ENCODE measurements at places on chromosomes 2 and 18.

GRCh38 chr2:201358684-201359083 lies 1.5 kb upstream of the FLACC1 start:
- no peak for DNase-seq

- DNase-seq, result no peak
These were observed 137.3 kb upstream of the GLI2 start for GRCh38 chr2:120598416-120598815.

DNA sequence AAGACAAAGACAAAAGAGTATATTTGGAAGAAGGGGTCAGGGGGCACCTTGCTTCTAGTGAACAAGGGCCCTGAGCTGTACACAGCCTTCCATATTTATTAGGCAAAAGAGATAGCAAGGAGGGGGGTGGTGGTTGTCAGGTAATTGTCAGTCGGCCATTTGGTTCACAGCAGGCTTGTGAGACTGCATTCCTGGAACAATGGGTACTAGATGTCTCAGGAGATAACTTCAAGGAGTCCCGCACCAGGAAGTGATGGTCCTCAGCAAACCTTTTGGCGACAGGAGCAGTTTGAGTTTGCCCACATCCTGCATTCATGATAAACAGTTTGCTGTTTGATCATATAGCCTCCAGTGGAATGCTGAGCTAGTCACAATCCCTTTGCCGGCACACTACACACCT lies 376.4 kb upstream of the RAB12 start:
- DNase-seq, result no peak

- no peak for DNase-seq
These were observed 297.4 kb downstream of the CALCRL start for GRCh38 chr2:187150670-187151069.

DNA sequence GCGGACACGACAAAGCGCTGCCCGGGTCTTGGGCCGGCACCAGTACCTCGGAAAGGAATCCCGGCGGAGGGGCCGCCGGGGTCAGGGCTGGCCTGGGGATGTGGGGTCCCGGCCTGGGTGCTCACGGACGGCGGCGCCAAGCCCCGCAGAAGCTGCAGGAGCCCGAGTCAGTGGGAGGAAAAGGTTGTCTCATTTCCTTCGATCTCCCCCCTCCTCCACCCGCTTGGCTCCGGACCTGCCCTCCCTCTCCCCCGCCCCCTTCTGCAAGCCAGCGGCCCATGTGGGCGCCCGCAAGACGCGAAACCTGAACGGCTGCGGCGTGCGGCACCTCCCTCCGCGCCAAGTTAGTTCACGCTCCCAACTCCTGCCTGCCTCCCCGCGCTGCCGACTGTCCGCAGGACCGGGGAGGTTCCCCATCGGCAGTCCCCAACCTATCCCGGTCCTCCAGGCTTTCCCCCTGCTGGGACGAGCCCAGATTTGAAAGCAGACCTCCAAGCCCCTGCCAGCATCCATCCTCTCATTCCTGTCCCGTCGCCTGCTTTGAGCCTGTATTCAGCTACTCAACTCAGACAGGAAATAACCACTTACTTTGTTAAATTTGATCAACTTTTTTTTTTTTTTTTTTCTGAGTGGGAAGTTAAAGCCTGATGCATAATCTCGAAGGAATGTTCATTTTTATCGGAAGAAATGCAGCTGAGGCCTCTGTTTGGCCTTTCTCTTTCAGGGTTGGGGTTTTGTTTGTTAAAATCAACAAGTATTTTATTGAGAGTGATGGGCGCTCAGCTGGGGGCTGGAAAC lies at the start of gene EVA1A:
EVA1A (minus strand) TSS at position 172 of the 798 bp plus-strand sequence. CDS start 42,799 bp downstream, outside the sequence.
- no peak for DNase-seq

DNA sequence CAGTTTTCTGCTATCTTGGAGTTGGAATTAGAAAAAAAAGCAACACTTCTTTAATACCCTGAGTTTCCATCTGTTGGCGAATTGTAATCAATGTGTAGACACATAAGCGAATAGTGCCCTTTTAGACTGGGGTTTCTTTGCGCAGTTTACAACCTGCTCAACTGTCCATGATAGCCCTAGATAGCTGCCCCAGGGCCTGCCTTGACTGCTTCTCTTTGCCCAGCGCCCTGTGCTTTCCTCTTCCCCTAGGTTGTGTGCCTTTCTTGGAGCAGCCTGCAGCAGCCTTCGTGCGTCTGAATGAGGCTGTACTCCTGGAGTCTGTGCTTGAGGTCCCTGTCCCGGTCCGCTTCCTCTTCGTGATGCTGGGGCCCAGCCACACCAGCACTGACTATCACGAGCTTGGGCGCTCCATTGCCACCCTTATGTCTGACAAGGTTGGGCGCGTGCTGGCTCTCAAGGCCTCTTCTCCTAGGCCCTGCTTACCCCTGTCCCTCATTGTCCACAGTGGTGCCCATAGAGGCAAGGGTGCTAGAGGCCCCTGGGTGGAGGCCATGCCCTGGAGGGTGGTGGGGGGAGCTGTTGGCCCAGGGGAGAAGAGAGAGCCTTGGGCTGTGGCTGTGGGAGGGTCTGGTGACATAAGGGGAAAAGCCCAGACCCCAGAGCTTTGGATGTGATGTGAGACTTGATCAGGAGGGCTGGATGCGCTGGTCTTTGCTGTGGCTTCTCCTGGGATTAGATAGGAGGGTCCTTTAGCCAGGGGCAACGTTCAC lies 6.9 kb downstream of the SLC4A3 start:
- no peak for DNase-seq

GRCh38 chr2:196487417-196487816 lies 152.1 kb upstream of the CCDC150 start:
- no peak for DNase-seq

DNA sequence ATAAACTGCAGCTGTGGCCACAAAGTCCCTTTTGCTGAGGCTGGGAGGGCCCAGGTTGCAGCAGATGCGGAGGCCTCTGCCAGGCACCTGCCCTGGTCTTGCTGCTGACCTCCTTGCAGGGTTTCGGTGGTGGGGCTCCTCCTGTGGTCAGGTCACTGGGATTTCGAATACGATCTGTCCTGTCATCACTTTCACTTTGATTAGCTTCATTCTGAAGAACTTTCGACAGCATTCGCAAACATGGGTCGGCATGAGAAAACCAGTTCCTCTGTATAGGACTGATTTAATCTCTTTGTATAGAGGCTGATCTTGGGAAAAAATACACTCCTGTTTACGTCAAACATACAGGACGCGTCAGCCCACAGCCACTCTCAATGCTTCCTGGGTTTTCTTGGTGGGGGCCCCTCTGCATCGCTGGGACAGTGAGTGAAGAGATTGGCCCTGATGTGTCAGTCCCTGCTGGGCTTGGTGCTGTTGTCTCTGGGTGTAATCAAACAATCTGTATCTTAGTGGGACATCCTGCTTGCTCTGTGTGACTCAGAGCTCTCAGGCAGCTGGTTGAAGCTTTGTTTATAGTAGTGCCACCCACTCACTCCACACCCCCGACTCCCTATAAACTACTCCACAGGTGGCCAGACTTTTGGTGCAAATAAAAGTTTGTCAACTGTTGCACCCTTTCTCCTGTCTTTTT lies 209.4 kb upstream of the CXCR4 start:
- DNase-seq, result no peak

DNA sequence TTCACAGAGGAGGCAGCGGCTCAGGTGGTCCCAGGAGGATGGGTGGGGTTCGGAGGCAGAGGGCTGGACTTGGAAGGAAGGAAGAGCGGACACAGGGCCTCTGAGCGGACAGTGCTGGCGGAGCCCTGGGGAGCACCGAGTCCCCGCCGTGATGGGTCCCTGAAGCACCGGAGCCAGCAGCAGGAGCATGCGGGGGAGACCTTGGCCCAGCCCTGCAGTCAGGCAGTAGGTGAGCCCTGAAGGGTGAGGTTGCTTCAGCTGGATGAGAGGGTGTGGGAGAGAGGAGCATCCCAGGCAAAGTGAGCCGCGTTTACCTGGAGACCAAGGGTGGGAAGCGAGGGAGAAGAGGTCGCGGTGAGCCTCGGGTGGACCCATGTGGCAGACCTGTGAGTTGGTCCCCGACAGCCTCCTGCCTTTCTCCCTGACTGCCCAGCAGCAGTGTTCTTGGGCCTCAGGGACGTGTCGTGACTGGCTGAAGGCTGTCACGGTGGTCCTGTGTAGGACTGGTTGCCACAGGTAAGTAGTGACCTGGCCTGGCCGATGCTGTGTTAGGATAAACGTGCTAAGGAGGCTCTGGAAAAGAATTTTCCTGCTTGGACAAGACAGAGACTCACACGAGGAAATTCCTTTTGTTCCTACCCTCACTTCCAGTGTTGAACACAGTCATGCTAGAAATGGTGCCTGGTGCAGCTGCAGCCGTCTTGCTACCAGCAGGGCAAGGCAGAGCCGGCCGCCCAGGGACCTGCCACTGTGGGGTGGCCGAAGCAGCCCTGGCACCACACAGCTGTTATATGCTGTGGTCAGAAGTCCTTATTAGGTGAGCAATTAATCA lies 73.0 kb downstream of the RRM2 start:
- no peak for DNase-seq

DNA sequence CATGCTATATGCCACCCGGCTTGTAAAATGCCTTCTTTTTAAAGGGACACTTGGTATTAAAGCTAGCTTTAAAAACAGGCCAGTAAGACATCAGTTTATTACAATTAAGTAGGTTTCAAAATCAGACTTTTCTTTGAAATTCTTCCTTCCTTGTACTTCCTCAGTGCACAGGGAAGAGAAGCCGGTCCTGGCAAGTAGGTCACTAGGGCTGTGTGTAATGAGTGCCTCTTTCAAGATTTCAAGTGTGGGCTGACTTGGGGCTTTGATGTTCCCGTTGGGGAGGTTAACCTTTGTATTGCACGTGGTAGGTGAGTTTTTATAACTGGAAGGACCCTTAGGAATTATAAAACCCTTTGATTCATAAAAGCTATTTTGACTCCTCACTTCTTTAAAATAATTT lies 566.4 kb upstream of the ID2 start:
- DNase-seq, result no peak

GRCh38 chr18:26181343-26181826 lies 44.9 kb upstream of the TAF4B start:
- DNase-seq, result no peak

GRCh38 chr2:188444106-188444835 lies 152.6 kb downstream of the GULP1 start:
- no peak for DNase-seq

DNA sequence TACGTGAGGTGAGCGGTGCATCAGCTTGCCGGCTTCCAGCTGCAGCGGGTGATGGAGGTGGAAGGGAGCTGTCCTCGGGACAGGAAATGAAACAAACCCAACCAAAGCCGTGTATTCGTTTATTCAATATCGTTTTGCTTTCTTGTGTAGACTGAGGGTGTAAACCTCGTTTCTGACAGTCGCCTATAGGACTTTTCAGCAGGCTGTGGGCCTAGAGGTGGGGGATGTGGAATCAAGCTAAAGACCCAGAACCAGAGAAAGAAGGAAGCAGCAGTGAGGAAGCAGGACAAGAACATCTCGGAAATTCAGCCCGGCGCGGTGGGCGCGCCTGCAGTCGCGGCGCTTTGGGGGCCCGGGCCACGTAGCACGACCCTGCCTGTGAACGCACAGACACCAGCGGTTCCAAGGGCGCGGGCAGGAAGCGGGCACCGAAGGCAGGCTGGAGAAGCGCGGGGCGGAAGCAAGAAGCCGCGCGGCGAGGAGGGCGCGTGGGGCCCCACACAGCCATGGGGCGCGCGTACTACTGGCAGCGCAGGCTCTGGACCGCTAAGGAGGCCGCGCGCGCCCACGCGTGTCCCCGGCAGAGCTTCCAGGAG lies 755 bp upstream of the ATP9B start:
- no peak for DNase-seq

DNA sequence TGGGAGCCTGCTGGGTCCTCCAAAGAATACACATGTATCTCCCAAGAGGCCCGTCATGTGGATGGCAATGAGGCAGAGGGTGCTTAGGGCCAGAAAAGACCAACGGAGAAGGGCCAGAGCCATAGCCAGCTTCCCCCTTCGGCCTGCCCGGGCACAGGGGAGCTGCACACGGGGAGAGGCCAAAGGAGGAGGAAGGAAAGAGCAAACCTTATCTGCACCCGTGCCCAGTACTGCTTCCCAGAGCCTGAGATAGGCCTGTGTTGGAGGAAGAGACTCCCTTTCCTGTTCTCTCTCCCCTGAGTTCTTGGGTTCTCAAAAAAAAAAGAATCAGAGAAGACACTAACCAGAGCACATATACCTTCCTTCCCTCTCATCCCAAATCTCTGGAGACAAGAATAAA lies 250.3 kb downstream of the ANAPC1 start:
- DNase-seq, result no peak

Data from DMS153 (cell line).